ENCODE measurements at places on chromosomes 1 and 21.

DNA sequence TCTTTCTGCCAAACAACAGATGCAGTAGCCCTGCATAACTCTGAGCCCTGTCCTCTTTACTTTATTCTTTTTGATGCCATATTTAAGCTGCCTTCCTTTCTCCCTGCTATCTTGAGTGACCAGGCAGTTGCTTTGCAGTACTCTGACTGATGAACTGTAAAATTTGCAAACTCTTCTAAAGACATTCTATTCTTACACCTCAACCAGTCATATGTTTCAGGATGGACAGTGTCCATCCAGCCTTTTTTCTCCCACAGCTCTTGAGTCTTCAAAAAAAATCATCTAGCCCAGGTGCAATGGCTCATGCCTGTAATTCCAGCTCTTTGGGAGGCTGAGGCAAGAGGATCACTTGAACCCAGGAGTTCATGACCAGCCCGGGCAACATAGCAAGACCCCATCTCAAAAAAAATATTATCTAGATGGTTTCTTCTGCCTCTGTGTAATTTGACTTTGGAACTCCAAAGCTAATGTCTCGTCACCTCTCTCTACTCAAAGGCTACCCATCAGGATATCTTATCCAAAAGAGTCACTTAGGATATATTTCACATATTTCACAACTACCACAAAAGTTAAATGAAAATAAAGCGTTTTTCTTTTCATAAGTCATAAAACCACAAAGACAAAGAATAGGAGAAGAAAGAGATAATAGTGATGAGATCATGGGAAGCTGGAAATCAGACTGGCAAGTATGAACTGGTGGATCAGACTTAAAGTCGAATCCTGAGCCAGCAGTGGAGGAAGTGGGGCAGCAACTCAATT is 54.6 kb upstream of the IPO9 start:
- no peak for DNase-seq

DNA sequence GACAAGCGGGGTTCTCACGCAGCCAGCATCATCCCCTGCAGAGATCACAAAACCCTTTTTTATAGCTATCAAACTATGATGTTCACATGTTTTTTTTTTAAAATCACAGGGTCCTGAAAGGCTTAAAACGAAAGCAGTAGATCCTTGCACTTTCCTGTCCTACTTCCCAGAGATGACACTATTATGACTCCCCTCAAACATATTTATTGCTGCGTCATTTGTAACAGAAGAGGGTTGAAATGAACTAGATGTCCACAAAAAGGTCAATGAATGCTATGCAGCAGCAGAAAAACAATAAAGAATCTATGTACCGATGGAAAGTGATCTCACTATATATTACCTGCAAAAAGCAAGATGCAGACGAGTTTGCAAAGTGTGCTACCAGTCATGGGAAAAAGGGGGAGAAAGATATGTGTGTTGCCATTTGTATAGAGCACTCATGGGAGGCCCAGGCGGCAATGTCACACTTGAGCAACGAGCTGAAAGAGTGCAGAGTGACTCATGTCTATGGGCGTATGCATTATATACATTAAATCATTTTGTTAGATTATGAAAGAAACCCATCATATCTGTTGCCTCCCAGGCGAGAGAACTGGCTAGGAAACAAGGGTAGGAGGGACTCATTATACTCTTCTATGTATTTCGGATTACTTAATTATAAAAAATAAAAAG is 68.9 kb upstream of the PARP1 start:
- DNase-seq, result no peak

DNA sequence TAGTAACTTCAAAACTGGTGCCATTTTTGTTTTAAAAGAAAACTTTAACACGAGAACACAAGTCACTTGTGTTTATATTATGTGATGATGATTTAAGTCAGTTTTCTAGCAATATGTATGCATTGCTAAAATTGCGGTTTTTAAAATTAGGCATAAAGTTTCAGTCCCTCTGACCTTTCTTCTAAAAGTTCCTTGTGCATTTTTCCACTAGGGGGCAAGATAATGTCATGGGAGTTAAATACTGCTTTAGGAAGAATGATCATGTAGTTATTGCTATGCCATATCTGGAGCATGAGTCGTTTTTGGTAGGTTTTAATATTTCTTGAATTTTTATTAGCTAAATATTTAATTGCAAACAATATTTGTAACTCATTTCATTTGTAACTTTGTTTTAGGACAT is 10.7 kb downstream of the CDC7 start:
- no peak for DNase-seq

DNA sequence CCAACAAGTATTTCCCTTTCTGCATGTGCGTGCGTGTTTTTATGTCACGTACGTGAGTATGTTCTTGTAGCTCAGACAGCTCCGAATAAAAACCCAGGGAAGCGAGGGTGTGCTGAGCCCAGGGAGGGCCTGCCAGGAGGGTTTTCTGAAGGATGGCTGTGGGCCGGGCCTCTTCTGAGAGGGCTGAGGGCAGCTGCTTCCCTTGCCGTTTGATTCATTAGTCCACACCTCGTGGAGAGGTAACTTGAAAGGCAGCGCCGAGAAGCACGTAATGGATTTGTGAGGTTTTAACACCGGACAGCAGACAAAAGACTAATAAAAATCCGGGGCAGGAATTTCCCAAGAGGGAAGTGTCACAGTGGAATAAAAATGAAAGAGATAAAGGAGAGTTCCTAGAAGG is 29.5 kb downstream of the CD247 start:
- no peak for DNase-seq

DNA sequence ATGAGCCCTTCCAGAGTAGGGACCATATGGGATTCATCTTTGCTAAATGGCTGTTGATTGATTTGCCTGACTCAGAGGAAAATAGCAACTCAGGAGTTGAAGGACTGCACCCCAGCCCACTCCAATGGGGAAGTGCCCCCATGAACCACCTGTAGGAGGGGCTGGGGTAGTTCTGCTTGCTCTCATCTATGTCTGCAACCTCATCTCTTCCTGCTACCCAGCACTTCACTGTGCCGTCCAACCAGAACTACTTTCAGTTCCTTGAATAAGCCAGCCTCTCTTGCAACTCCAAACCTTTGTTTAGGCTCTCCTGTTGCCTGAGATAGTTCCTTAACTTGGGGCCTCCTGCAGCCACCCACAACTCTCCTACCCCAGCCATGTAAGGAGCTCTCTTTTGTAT is 26.6 kb downstream of the BEND5 start:
- DNase-seq, result no peak

DNA sequence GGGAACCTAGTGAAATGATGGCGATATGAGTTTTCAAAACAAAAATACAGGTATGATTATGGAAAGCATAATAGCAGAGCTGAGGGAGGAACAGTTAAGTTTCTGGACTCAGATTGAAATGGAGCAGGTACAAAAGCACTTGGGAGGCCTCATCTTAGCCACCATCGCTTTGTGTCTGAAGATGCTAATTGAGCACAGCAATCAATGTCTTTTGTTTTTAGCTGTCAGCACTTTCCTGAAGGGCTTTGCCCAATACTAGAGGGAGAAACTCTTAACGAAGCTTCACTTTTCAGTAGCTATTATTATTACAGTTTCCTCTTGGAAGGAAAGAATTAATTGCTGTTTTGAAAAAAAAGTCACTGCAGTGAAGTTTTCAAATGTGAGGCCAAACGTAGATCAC is 348.7 kb downstream of the RWDD3 start:
- no peak for DNase-seq

GRCh38 chr1:202037706-202038296 is 27.4 kb downstream of the ELF3 start:
- DNase-seq, result no peak

DNA sequence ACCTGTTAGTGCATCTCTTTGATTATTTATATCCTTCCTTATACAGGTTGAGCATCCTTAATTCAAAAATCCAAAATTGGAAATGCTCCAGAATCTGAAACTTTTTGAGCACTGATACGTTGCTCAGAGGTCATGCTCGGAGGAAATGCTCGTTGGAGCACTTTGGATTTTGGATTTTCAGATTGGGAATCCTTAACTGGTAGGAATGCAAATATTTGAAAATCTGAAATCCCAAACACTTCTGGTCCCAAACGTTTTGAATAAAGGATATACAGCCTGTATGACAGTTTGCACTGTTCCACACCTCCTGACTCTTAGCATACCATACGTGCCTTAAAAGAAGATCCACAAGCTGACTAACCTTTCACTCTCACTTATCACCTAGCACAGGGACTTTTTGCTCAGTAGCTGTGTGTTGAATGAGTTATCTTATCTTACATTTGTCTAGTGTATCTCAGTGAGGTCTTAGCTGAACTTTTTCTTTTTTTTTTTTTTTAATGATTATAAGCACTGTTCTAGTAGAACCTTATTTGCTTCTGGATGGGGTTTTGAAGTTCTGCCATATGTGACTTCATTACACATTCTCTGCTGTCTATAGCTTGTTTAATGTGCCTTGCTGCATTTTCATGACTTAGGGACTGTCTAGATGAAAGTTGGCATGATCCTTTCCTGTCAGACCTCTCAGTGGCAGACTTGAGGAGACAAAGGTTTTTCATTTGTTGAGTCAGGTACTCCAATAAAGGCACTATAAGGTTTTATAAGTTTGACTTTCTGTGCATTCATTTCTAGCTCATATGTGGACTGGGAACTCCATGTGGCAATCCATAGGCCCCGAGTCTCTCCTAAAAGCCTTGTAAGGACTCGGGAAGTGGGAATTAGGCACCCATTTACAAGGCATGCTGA is 21.6 kb downstream of the PTGFRN start:
- no peak for DNase-seq

DNA sequence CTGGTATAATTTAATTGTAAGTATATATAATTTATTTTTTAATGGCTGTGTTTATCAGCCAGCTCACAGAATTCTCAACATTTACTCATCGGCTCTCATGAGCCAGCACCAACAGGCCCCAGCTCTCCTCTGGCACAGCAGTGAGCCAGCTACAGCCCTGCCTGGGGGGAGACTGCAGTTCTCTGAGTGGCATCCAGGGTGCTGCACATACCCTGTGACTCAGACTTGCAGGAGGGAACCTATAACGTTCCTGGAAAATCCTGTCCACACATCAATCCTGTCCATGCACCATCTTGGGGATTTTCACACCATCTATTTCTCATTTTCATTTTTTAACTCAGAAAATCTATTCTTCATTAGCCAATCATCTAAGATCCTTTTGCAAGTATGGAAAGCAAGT is 36.5 kb downstream of the FHAD1 start:
- no peak for DNase-seq

GRCh38 chr1:201791051-201791778 is 37.7 kb upstream of the IPO9 start:
- DNase-seq, result no peak

GRCh38 chr1:178282949-178283367 is 189.1 kb downstream of the RASAL2 start:
- DNase-seq, result peak; percentile 14

DNA sequence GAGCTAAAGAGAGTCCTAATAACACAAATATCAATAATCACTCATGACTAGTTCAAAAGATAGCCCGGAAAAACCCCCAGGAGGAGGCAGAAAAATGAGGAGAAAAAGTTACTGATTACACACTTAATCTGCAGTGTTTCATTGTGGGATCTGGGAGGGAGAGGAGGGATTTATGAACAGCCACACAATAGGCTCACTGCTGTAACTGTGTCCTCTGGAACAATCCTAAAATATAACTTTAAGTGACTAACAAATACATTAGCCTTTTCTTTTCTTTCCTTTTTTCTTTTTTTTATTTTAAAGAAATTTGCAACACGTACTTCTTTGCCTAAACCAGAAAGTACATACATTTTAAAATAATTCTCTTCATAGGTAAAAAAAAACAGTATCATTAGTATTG is 106.3 kb upstream of the LBR start:
- no peak for DNase-seq

DNA sequence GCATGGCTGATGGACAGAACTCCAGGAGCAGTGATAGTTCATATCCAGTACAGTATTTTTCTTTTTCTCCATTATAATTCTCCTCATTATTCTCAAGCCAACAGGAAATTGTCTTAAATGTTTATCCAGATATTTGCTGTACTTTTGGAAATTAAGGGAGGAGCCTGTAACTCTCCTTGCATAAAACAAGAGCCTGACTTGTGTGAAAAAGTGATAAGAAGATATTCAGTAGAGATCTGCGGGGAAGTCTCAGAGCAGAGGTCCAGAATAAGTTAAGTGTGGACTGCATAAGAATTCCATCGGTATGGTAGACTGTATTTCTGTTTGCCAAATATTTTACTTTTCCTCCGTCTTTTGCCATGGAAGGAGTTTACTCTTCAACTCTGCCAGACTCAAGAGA is 70.2 kb downstream of the BACH1 start:
- no peak for DNase-seq

GRCh38 chr21:31781737-31782136 is 49.8 kb upstream of the SCAF4 start:
- peak; percentile 9 for DNase-seq

GRCh38 chr1:58586271-58586670 is 9.2 kb upstream of the TACSTD2 start:
- no peak for DNase-seq

- DNase-seq, result peak; percentile 54
Measured at GRCh38 chr21:41280115-41280919, 36.3 kb upstream of the FAM3B start.

- DNase-seq, result no peak
Measured at GRCh38 chr1:231242516-231243198, 1.6 kb downstream of the GNPAT start.

DNA sequence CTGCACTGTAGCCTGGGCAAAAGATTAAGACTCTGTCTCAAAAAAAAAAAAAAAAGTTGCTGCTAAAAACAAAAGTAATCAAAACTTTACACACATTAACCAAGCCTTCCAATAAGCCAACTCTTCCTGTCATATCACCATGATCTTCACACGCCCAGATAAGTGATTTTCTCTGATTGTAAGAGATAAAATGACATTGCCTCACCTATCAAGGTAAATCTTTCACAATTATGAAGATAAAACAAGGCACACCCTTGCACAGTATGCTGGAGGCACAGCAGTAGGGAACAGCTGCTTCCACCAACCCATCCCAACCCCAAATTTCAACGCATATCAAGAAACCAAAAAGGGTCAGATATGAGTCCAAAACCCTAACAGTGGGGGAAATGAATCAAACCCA is 8.8 kb upstream of the TIAM1 start:
- DNase-seq, result no peak

- DNase-seq, result peak; percentile 79
Measured at GRCh38 chr1:203769505-203770343, 4.7 kb downstream of the LAX1 start.

GRCh38 chr1:33401471-33401870 is 29.4 kb downstream of the PHC2 start:
- DNase-seq, result no peak

Data from GM04504 (cell line).